ENCODE measurements at places on chromosomes 7 and 10.

DNA sequence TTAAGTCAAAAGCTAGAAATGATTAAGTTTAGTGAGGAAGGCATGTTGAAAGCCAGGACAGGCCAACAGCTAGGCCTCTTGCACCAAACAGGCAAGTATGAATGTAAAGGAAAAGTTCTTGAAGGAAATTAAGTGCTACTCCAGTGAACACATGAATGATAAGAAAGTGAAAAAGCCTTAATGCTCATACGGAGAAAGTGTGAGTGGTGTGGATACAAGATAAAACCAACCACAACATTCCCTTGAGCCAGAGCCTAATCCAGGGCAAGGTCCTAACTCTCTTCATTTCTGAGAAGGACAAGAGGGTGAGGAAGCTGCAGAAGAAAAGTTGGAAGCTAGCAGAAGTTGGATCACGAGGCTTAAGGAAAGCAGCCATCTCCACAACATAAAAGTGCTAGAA lies 53.0 kb downstream of the DNAJC1 start:
- DNase-seq: no peak

DNA sequence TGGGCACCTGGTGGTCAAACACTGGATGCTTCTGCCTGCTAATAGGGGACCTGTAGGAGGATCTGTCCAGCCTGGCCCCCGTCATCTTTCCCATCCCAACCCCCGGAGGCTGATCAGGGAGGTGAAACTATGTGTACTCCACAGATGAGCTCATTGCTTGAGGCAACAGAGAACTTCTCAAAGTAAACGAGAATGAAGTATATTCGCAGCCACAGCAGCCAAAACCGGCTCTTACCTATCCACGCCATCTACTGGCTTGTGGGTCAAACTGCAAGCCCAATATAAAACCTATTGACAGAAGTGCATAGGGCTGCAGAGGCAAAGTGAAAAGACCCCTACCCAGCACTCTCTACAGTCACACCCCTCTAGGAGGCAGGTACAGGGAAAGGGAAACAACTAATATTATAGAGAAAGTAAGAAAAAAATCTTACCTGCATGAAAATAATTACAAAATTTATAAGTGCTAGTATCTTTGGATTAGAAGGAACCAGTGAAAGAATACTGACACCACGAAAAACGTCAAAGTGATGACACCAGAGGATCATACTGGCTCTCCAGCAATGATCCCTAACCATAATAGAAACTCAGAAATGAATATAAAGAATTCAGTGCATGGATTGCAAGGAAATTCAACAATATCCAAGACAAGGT lies 973.5 kb downstream of the ANKRD7 start:
- DNase-seq: no peak

- no peak for DNase-seq
Measured at GRCh38 chr10:88440541-88440940, 142.6 kb downstream of the RNLS start.

DNA sequence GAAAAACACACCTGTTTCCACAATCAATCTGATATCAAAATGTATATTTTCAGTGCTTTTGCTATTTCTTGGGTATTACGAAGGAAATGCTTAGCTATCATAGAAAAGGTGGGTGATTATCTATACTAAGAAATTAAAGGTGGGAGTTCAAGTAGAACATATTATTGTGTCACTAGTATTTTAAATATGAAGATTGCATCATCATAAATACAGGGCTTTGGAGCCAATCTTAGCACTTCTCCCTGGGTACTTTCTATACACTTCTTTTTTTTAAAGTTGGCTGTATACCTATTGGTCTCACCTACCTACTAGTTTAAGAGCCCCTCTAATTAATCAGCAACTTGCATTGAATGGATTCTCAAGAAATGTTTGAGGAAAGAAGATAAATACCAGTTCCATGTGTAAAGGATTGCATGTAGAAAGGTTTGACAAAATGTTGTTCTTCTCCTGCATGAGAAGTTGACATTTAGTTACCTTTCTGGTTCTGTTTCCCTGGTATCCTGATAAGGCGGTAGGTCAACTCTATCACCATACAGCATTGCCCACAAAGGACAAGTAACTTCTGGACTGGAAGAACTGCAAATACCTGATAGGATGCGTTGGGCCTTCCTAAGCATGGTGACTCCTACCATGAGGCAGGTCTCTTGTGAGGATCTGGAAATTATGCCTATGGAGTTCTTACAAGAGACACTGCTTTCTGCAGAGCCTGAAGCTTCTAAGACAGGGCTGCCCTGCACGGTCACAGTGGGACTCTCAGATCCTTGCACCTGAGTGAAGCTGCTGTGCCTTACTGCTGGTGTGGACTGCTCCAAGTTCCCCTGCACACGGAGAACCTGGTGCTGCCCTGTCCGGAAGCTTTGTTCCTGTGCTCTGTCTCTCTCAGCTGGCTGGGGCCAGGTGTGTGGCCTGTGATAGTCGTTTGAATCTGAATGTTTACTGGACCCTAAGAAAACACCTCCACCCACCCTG lies 32.1 kb upstream of the PDSS1 start:
- DNase-seq: no peak

GRCh38 chr7:47685712-47686376 lies 103.9 kb upstream of the TNS3 start:
- DNase-seq: no peak

DNA sequence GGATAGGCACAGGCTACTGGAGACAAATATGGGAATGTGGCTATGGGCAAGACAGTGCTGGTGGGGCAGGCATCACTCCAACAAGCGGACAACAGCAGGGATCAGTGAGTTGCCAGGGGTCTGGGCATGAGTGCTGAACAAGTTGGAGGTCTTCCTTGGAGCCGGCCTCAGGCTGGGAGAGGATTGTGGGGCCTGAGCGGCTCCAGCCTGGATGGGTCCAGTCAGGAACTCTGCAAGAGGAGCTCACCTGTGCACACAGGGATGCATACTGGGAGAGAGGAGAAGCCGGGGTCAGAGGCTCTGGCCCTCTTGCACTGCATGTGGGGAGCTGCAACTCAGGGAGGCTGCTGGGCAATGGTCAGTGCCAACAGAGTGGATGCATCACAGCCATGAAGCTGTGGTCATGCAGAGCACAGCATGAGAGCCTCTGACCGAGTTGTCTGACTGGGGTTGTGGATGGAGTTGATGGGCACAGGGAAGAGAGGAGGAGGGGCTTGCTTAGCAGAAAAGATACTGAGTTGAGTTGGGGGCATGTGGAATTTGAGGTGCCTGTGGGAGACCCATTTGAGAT lies 204.0 kb upstream of the ZNF32 start:
- no peak for DNase-seq

GRCh38 chr7:26949319-26949718 lies 84.9 kb upstream of the SKAP2 start:
- DNase-seq: no peak

- no peak for DNase-seq
Measured at GRCh38 chr7:25656581-25657026, 428.3 kb upstream of the NPVF start.

GRCh38 chr7:150876817-150877526 lies 24.7 kb downstream of the AOC1 start:
- DNase-seq: peak; percentile 53

DNA sequence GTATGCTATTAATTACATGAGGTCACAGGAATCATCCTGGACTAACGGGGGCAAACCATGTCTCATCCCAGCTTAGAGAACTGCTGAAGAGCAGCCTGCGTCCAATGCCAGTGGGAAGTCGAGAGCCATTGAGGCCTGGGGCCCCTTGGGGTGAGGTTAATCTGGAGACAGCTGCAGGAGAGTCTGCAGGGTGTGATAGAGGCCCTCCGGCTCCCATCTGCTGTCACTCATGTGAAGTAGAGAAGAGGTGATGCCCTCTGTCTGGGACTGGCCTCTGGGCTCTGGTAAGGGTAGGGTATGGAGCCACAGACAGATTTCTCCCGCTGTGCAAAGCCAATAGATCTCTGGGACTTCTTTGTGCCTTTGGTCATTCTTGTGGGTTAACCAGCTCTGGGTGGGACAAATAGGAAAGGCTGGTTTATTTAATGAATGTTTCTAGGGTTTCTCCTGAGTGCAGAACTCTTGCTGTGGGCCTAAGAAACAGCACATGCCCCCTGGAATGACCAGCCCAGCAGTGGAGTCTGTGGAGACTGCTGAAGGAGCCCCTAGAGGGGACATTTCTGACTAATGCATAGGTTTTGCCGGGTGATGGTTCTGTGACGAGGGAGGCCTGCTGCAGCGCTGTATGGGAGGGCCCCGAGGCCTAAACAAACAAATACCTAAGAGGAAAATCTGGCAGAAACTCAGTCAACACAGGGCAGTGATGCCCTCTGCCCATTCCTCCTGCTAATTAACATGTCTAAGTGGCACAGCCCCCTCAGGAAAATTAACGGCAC lies 34.5 kb downstream of the CRHR2 start:
- no peak for DNase-seq

DNA sequence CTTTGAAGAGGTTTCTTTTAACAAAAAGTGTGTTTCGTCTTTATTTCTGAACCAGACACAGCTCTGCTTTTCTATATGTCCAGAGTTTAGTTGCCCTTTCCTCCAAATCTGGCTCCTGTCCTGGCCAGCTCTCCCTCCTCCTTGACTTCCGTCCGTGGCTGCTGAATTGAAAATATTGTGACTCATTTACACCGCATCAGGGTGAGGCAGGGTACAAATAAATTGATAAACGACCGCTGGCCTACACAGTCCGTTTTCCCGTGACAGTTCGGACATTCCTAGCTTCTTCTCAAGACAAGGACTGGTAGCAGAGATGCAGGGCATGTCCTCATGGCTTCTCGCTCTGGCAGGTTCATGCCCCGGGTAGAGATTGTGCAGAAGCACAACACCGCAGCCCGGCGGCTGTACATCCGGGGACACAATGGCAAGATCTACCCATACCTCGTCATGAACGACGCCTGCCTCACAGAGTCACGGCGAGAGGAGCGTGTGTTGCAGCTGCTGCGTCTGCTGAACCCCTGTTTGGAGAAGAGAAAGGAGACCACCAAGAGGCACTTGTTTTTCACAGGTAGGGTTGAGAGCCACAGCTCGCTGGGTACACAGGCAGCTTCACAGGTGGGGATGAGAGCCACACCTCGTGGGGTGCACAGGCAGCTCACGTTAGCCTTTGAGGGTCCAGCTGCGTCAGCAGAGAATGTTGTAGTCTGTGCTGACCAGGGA lies 126.6 kb downstream of the TRRAP start:
- no peak for DNase-seq

DNA sequence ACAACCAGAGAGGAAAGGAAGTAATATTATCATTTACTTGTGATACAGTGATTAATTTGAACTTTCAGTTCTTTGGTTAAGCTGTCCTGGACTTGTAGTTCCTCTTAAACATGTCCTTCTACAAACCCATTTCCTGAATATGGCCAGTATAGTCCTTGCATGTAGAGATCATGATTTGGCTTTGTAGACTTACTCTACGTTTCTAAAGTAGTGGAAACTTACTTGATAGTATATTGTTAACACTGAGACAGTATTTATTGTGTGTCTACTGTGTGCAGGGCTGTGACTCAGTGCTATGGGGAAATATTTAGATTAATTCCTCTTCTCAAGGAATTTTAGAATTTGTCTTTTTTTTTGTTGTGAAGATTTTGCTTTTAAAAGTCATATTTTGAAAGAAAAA lies 109.5 kb downstream of the NRF1 start:
- no peak for DNase-seq

DNA sequence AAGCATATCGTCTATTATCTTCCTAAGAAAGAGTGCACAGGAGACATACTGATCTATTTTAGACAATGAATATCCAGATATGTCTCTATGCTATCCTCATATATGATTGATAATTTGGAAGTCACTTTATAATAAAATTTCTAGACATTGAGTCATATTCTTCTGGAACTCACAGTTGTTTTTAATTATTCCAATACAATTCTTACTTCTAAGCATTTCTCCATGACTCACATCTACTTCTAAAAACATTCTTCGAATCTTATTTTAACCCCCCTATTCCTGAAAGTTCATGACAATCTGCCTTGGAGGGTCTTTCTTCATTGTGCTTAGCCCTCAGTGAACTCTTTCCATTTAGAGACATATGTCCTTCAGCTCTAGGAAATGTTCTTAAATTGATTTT lies 368.1 kb downstream of the MDFIC start:
- DNase-seq: no peak

- no peak for DNase-seq
Measured at GRCh38 chr10:66587680-66588050, 338.2 kb upstream of the LRRTM3 start.

- DNase-seq: no peak
Measured at GRCh38 chr10:47402641-47403301, 18.7 kb upstream of the ZNF488 start.

- DNase-seq: no peak
Measured at GRCh38 chr10:13816195-13816925, 229.6 kb downstream of the PRPF18 start.

DNA sequence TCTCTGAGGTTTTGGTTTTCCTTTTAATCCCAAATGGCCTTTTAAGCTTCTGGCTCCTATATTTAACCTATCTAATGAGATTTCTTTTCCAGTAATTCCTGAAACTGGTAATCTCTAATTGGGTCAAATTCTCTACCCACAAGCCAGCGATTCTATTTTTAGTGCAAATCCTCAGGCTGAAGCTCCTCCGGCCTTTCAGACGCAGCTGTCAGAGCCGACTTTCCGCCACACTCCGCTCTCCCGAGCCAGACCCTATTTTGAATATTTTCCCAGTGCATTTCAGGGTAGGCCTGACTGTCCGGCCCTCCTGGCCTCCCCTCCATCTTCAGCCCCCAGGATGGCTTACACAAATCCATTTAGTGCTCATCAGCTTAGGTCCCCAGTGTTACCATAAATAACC lies 9.7 kb upstream of the ADCY1 start:
- no peak for DNase-seq

- DNase-seq: no peak
Measured at GRCh38 chr10:124092860-124093773, at the start of gene CHST15. Gene CHST15, minus strand, starts transcription at chr10:124093598. Its CDS starts 47,386 bp downstream, at chr10:124046212.

- no peak for DNase-seq
Measured at GRCh38 chr7:94907811-94908322, 473 bp downstream of the PPP1R9A start.

- DNase-seq: no peak
Measured at GRCh38 chr7:133696056-133696455, 431.1 kb upstream of the LRGUK start.

DNA sequence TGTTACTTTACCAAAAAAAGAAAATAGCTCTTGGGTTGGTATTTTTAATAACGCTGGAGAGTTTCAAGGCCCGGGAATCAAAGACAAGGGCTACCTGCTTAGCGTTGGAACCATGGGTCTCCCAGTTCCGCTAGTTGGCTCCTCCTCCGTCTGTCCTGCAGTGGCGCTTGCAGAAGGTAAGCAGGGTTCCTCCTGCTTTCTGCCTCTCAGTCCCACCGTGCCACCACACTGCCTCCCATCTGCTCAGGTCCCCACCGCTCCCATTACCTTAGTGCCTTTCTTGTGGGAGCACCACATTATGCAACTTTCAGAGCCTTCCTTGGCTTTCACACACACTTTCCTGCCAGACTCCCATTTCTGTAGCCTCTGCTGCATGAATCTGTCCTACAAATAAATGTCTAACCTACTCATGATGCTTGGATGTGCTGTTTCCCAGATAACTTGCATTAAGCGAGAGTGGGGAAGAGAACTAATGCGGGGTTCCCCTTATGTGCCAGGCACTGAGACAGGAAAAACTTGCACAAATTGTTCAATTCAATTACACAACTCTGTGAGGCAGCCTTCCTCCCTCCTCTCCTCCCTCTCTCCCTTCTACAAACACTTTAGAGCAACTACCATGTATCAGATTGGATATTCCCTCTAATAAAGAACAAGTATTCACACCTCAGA lies 124.5 kb downstream of the AOAH start:
- no peak for DNase-seq

- no peak for DNase-seq
Measured at GRCh38 chr10:133310789-133311188, 2.1 kb downstream of the ZNF511 start.

GRCh38 chr7:74455928-74456327 lies 2.2 kb downstream of the GTF2IRD1 start:
- DNase-seq: no peak
